ENCODE measurements at places on chromosomes 16 and 17. TPM values are rescaled to one million over a fixed set of nuclear protein-coding genes. Genes with fewer than 3 reads are reported as not detected.

ARL6IP1 gene
- 142 TPM for total RNA-seq

KIFC3 gene
- total RNA-seq = 27.5 TPM

CCL4L2 gene
- 0.73 TPM for total RNA-seq

HASPIN gene
- 7.6 TPM for total RNA-seq

PRR11 gene
- total RNA-seq = 5.4 TPM

IRX3 gene
- 14.4 TPM for total RNA-seq

CES5A gene
- not detected for total RNA-seq

C16orf92 gene
- not detected for total RNA-seq

FAM20A gene
- 2.6 TPM for total RNA-seq

ULK2 gene
- 23.2 TPM for total RNA-seq

KRT14 gene
- 0.68 TPM for total RNA-seq

SDK2 gene
- 11.8 TPM for total RNA-seq

COA3 gene
- total RNA-seq = 72.4 TPM

C16orf46 gene
- 2.8 TPM for total RNA-seq
